ENCODE measurements at places on chromosomes 13 and 19. TPM values are rescaled to one million over a fixed set of nuclear protein-coding genes. Genes with fewer than 3 reads are reported as not detected.

The CEACAM1 gene
- polyA plus RNA-seq = 1.4 TPM

- no peak for DNase-seq
Observed at GRCh38 chr13:78606471-78607408, 3.4 kb upstream of the POU4F1 start.

GRCh38 chr19:23788411-23788810, 29.7 kb upstream of the ZNF681 start:
- DNase-seq = no peak

- no peak for DNase-seq
Observed at GRCh38 chr13:113849546-113849945, 14.3 kb downstream of the GAS6 start.

The EPS8L1 gene
- 1.9 TPM for polyA plus RNA-seq

Data from psoas muscle (tissue), 8 donors.